ENCODE measurements at places on chromosomes 6 and 20.

DNA sequence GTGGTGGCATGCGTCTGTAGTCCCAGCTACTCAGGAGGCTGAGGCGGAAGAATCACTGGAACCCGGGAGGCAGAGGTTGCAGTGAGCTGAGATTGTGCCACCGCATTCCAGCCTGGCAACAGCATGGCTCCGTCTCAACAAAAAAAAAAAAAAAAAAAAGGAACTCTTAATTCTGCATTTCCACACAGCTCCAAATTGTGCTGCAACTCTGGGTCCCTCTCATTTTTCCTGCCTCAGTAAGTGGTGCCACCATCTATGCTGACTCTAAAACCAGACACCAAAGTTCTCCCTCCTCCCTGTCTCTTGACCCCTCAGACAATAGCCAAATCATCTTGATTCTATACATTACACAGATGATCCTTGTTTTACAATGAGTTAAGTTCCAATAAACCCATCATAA, 133.9 kb downstream of the BTBD9 start:
- DNase-seq = no peak

DNA sequence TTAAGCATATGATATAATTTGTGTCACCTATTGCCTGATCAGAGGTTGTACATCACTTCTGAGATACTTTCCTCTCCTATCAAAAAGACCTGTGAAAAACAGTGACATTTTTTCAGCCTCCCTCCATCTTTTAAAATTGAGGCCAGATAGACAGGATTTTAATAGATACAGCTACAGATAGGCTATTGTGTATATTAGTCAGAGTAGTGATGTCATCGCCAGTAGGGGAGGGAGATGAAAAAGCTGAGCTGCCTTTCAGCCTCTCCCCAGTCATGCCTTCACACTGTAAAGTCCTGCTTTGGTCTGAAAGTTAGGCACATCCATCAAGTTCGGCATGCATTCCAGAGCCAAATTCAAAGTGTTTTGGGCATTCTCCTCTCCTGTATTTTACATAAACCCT, 7.9 kb upstream of the PABPC1L start:
- peak; percentile 43 for DNase-seq

DNA sequence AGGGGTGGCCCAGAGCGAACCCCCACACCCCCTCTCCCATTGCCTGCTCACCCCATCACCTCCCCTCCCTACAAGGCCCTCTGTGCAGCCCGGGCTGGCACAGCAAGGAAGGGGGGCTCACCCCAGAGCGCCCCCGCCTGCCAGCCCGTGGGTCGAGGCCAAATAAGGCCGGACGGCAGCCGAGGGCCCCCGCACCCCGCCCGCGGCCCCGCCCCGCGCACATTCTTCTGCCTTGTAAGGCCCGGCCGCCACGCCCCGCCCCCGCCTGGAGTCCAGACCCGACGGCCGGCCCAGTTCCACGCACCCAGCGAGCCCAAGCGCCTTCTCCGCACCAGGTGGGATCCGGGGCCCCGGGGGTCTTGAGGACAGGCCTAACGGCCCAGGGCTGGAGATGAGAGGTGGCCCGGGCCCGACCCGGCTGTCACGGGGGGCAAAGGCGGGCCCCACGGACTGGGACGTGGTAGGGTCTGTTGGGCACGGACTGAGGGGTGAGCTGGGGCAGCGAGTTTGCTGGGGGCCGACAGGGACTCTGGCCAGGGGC, at the start of gene MYL9:
TSS of gene MYL9 (plus strand) at position 293 of the 541 bp plus-strand sequence. CDS start 3,366 bp downstream, outside the sequence.
- DNase-seq = peak; percentile 80

DNA sequence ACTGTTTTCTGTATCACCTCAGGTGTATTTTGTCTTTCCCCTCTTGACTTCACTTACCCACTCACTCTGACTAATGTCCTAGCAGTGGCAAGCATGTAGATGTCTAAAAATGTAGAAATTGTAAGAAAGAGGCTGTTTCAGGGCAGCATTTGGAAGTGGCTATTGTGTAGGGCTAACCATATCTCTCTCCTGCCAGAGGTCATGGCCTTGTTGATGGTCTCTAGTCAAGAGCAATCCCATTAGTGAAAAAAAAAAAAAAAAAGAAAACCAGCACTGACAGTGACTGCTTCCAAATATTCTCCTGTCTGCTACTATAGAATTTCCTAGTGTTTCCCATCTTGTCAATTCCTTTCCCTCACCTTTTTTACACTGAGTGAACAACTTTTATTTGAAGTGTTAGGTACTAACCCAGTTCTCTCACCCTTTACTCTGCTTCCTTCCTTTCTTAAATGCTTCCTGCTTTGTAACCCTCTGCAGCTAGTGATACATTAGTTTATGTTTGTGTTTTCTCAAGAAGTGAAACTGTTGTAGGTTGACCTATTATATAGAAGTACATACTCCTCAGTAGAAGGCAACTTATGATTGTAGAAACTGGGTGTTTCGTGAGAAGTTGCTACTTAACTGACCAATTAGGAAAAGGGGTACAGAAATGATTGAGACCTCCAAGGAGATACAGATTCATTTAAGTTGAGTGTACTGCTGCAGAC, 174.1 kb upstream of the PTPRK start:
- DNase-seq = no peak

DNA sequence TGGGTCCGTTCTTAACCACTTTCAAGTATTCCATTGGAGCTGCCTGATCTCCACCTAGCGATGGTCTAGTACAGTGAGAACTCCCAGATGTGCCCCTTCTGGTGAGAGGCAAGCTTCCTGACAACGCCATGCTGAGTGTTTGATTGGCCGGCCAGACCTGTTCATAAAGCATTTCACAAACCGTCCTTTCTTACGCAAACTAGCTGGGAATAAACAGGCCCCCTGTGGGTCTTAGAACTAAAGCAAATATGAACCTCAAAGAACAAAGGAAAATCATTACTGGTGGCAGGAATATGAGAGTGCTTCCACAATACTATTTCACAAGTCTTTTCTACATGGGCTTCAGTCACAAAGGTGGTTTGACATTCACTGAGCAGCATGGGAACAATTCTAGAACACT, 15.6 kb upstream of the GCNT2 start:
- DNase-seq = no peak

GRCh38 chr6:53189554-53189953, 40.9 kb upstream of the GCM1 start:
- no peak for DNase-seq

GRCh38 chr6:157865249-157865648, 42.2 kb downstream of the SNX9 start:
- DNase-seq = no peak

- DNase-seq = no peak
Observed at GRCh38 chr6:30202366-30202765, 10.8 kb downstream of the TRIM26 start.

All from fibroblast of lung (primary cell).